ENCODE measurements at places on chromosomes 4 and X.

DNA sequence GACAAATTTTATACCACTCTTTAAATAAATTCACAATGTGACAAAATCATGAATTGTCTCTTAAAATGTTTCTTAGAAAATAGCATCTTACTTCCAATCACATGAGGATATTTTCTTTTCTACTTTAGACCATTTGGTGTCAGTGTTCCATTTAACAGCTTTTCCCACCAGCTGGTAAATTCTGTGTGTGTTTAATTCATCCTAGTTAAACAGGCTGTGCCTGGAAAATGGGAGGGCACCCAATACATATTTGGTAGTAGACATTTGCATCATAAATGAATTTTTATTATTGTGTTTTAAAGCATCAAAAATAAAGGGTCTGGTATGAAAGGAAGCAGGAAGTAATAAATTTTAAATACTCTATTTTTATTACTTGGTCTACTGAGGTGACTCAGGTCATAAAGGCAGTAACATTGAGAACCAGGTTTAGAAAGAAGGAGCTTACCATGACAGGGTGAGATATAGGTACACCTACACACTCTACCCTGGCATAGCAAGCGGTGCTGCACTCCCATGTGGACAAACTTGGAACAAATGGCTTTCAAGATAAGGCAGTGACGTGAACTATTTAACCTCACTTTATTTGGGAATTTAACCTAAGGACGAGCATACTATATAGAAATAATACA is 344.5 kb downstream of the BMPR1B start:
- no peak for DNase-seq

DNA sequence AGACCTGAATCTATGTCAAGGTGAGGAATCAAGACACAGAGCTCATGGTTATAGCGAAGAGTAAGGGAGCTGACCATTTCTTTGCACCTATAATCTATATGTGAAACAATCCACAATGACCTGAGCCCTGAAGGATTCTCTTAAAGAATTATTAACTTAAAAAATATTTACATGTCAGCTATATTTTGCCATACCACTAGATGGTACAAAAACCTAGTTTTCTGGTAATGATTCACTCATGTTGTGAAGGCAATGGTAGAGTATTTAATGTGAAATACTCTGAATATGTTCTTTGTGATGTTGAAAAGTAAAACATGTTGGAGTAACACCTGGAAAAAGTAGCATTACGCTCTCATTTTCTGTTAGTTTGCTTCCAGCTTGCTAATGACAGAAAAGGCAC is 40.0 kb downstream of the VGLL1 start:
- no peak for DNase-seq

DNA sequence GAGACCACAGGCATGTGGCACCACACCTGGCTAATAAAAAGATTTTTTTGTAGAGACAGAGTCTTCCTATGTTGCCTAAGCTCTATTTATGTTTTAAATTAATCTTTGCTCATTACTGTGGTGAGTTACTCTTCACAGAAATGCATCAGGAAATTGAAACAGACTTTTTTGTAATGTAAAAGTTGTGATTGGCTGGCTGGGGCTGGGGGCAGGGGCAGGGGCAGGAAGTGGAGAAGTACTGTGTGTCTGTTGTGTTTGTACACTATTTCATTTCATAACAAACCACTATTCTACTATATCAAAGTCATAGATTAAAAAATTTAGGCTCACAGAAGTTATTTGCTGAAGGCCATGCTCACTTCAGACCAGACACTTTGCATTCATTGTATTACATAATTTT is 19.1 kb upstream of the ABRAXAS1 start:
- no peak for DNase-seq

GRCh38 chr4:129040471-129040870 is 52.9 kb downstream of the SCLT1 start:
- DNase-seq = no peak

- DNase-seq = no peak
Observed at GRCh38 chrX:16191605-16192004, 24.3 kb downstream of the MAGEB17 start.

- no peak for DNase-seq
Observed at GRCh38 chrX:153600032-153600373, 1.1 kb upstream of the CCNQ start.

GRCh38 chr4:110627977-110628662 is 5.2 kb upstream of the PITX2 start:
- DNase-seq = no peak

- no peak for DNase-seq
Observed at GRCh38 chrX:28158019-28158777, 176.9 kb upstream of the DCAF8L1 start.

GRCh38 chr4:186723292-186724057 is at the start of gene FAT1:
TSS of gene FAT1 (minus strand) at chr4:186723856. CDS start at chr4:186709827, 14,029 bp downstream.
- DNase-seq = no peak

GRCh38 chr4:173370130-173370476 is 651 bp upstream of the SAP30 start:
- no peak for DNase-seq

DNA sequence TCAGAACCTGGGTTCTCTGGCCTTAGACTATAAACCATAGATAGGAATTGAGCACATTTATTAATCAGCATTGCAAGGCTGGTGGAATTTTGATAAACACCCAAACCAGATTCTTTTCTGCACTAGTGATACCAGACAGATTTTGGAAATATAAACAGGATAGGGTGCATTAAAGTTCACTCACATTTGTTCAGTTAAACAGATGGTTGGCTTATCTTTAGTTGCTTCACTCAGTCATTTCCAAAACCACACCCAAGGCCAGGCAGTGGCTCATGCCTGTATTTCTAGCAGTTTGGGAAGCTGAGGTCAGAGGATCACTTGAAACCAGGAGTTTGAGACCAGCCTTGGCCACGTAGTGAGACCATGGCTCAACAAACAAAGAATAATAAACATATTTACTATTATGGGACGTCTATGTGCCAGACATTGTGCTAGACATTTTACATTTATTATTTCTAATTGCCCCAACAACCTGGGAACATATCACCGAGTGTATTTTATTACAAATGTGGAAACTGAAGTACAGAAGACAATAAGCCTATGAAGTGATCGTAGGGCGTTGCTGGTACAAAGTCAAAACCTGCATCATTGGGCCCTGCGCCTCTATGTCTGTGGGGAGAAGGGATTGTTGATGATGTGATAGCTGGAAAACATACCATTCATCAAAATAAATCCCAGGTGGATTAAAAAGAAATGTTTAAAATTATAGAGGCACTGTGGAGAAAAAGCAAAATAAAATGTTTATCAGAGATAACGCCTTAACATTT is 15.0 kb downstream of the ADD1 start:
- no peak for DNase-seq

GRCh38 chr4:99013884-99014523 is 18.5 kb downstream of the METAP1 start:
- no peak for DNase-seq

DNA sequence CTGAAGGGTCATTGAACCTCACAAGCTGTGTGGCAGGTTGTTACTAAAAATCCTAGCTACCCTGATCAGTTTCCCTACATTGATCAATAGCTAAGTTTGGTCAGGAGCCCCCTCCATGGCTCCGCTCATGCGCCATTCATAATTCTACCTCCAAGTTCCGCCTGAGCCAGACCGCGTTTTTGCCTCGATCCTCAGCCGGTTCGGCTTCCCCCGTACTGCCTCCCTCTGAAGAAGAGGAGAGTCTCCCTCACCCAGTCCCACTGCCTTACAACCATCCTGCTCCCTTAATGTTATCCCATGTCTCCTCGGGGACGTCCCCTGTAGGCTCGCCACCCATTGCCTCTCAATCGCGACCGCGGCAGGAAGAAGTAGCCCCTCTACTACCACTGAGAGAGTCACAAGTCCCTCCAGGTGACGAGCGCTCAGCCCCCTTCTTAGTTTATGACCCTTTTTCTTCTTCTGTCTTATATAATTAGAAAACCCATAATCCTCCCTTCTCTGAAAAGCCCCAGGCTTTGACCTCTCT is 158.2 kb downstream of the DEFB131A start:
- DNase-seq = no peak

DNA sequence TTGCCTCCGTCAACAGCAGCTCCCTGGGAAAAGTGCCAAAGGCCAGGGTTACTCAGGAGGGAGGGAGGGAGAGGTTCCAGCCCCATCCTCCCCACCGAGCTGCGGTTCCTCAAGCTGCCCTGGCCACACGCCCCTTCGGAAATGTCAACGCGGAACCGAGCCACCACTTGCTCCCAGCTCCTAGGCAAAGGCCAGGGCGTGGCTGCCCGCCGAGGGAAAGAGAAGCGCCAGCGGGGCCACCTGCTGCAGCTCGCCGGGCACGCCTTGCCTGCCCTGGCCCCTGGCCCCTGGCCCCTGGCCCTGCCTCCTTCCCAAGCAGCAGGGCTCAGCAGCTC is 15.3 kb downstream of the SLC6A8 start:
- DNase-seq = no peak

DNA sequence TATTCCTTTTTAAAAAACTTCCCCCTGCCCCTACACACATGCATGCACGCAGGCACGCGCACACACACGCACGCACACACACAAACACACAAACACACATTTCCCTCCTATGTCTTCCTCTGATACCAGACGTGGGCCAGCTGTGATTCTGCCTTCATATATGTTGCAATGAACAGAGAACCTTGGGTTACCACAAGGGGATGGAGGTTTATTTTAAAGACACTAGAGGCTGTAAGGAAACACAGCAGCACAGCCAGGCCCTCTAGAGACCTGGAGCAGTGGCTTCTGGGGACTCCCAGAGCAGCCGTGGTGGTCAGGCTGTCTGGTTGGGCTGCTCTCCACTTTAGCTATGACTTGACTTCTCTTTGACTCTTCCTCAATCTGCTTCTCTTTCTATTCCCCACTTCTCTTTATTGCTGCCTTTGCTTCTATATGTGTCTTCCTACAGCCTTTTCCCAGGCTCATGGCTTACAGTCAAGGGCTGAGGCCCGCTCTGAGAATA is 3.2 kb upstream of the TLR10 start:
- DNase-seq = no peak

GRCh38 chr4:123869286-123870215 is 473.0 kb downstream of the SPRY1 start:
- DNase-seq = no peak

DNA sequence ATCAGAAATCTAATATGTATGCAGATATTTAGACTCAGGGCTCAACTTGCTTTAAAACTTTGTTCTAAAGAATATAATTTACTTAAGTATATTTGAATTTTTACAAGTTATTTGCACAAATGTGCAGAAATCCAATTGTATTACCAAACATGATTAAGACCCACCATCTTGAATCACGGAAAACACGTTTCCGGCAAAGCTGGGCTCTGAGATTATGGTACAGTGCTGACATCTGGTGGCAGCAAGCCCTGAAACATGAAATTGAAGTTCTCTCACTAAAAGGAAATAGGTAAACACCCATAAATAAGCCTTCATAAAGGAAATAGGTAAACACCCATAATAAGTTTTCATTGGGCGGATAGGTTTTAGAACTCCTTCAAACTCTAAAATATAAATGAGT is 98.3 kb upstream of the MAOA start:
- peak; percentile 7 for DNase-seq

- no peak for DNase-seq
Observed at GRCh38 chrX:45497290-45497689, 296.6 kb upstream of the DIPK2B start.

DNA sequence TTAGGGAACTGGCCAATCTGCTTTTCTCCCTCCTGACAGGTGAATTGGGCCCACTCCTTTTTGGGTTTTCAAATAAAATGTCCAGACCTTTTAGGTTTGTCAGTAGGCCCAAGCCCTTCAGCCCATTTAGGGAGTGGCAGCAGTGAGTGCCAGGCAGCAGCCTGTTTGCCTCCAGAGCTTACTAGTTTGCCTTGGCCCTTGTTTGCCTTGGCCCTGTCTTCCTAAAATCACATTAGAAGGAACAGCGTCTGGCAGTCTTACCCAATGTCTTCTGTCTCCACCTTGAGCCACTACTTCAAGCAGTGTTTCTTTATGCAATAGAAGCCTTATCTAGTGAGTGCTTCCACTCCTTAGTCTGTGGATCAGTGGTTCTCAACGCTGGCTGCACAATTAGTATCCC is 117.1 kb downstream of the TMEM164 start:
- no peak for DNase-seq
